ENCODE measurements at places on chromosomes 4 and X. TPM values are rescaled to one million over a fixed set of nuclear protein-coding genes. Genes with fewer than 3 reads are reported as not detected.

Gene BMX
- polyA plus RNA-seq: not detected

Gene ZNF711
- polyA plus RNA-seq: 0.29 TPM

Gene VCX2
- not detected for polyA plus RNA-seq

Gene TCEANC
- 2.5 TPM for polyA plus RNA-seq

Gene MAGEC1
- polyA plus RNA-seq: not detected

Gene CEP44
- polyA plus RNA-seq: 6.0 TPM
